GM12864 (cell line): ENCODE measurements at places on chromosomes 3 and 15.

DNA sequence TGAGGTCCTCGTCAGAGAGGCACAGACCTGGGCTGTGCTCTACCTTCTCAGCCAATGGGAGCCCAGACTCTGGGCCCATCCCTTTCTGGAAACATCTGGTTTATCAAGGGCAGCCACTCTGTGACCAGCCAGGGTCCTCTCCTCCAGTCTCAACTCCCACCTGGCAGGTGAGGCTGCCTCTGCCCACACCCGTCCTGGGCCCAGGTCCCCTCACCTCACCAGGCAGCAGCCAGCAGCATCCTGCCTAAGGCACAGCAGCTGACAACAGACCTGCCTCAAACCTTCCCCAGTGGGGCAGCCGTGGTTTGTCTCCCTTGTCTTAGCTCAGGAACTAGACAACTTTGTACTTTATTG lies 8.7 kb upstream of the VIPR1 start:
- DNase-seq, result no peak

DNA sequence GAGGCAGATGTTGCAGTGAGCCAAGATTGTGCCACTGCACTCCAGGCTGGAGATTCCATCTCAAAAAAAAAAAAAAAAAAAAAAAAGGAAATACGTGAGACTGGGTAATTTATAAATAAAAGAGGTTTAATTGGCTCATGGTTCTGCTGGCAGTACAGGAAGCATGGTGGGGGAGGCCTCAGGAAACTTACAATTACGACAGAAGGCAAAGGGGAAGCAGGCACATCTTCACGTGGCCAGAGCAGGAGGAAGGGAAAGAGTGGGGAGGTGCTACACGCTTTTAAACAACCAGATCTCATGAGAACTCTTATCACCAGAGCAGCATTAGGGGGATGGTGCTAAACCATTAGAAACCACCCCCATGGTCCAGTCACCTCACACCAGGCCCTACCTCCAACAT lies 138.2 kb upstream of the IL12A start:
- DNase-seq, result no peak

DNA sequence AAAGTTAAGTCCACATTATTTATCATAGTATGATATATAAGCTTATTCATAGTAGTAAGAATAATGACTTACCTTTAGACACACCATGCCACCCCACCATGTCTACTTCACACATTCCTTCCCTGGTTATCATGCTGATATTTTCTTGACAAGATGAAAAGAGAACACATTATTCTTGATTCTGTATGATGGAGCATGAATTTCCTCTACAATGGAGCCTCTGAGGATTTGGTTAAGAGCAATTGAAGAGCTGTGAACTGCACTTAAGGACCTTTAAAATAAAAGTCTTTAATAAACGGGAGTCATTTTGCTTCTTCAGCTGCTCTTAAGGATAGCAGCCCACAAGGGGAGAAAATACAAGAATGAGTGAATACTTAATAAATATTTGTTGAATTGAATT lies 226.7 kb downstream of the CADM2 start:
- DNase-seq, result no peak

DNA sequence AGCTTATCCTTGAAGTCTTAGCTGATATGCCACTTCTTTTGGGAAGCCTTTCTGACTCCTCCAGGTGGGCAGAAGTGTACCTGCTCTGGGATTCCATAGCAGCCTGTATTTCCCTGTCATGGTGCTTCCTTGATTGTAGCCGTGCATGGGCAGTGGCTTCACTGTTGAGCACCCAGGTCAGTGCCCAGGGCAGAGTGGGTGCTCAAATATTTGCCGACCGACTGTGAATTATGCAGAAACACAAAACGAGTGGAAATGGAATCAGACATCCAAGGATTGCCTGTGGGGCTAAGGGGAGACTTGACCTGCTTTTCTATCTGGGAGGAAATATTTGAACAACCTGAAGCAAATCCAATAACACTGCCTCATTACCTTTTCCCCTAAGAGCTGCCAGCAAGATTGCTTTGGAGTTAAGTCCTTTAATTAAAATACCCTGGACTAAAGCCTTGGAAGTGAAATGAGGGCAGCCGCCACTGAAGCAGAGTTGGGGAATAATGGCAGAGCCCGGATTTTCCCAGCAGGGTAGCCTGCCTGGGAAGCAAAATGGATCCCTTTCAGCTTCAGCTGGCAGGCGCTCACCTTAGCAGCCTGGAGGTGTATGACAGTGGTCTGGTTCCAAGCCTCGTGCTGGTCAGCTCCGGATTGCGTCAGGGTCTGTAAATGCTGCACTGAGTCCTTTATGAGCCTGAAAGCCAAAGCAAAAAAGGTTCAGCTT lies 14.9 kb downstream of the ACOX2 start:
- DNase-seq, result no peak

GRCh38 chr15:77533578-77534430 lies 98.9 kb downstream of the LINGO1 start:
- no peak for DNase-seq

- DNase-seq, result no peak
Observed at GRCh38 chr3:63308072-63308471, 30.0 kb downstream of the SYNPR start.

- DNase-seq, result no peak
Observed at GRCh38 chr3:73378207-73378606, 246.5 kb downstream of the PDZRN3 start.

GRCh38 chr15:68330416-68330815 lies 52.9 kb downstream of the FEM1B start:
- DNase-seq, result no peak

DNA sequence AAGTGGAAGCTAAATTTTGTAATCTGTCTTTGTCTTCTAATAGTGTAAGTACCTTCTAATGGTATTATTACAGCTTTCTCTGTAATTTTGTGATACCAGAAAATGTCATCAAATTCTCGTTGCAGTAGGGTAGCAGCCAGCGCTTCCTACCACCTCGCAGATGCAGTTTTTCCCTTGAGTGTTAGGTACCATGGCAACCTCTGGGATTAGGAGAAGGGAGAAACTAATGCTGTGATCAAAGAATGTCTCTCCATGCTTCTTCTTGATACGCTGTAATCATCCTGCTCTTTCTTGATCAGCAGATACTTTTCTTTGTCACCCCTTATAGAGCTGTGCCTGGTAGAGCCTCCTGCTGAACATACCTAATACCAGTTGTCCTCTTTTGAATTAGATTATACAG lies 27.7 kb downstream of the SRP14 start:
- DNase-seq, result no peak

DNA sequence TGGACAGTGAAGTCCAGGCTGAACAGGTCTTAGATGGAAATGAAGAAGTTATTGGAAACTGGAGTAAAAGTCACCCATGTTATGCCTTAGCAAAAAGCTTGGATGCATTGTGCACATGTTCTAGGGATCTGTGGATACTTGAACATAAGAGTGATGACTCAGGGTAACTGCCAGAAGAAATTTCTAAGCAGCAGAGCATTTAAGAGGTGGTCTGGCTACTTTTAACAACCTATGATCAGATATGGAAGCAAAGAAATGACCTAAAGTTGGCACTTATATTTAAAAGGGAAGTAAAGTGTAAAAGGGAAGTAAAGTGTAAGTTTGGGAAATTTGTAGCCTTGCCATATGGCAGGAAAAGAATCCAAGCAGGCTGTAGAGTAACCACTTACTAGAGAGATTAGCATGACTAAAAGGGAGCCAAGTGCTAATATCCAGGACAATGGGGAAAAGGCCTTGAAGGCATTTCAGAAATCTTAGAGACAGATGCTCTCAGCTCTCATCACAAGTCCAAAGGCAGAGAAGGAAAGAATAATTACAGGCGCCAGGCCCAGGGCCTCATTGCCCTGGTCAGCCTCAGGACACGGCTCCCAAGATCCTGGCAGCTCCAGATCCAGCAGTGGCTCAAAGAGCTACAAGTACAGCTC lies 73.9 kb upstream of the KCNH8 start:
- no peak for DNase-seq

- DNase-seq, result no peak
Observed at GRCh38 chr3:178393146-178393545, 143.1 kb upstream of the KCNMB2 start.

DNA sequence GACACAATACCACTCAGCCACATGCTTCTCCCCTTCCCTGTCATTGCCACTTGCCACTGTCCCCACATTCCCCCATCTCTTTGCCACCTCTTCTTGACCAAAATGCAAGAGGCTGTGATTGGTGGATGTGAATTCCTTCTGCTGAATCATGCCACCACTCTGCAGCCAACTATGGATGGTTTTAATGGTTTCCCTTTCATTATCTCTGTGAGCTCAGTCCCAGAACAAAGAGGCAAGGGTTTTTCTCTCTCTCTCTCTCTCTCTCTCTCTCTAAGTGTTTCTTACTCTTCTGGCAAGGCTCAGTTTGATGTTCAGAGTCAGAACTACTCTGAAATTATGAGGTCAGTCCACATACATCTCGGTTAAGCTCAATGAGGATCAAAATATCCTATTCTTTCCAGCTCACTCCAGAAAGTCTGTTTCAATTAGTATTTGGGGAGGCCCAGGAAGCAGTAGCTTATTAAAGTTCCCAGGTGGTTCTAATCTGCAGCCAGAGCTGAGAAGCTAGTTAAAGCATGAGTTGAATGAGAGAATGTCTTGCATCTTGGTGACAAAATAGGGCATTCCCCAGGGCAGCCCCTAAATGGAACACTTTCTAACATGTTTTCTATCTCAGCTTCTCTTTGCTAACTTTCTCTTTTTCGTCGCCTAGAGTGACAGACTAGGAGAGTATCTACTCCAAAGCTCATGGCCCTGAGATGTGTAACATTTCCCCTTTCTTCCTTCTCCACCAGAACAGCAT lies 8.5 kb upstream of the ILDR1 start:
- no peak for DNase-seq

GRCh38 chr3:158912188-158912587 lies 110.3 kb downstream of the MFSD1 start:
- DNase-seq, result no peak

DNA sequence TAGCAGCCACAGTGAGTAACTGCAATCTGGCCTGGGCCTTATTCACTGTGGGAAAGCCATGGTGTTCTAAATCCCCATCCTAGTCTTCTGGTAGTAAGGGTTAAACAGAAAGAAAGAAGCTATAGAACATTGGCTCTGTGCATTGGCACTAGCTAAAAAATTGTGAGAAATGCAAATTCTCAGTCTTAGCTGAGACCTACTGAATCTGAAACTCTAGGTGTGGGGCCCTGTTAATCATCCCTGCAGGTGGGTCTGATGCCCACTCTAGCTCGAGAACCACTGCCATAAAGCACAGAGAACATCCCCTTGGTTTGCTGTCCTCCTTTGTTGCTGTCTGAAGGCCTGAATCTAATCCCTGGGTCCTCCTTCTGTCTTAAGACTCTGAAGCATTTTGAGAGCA lies 59.3 kb downstream of the MEIS2 start:
- no peak for DNase-seq

DNA sequence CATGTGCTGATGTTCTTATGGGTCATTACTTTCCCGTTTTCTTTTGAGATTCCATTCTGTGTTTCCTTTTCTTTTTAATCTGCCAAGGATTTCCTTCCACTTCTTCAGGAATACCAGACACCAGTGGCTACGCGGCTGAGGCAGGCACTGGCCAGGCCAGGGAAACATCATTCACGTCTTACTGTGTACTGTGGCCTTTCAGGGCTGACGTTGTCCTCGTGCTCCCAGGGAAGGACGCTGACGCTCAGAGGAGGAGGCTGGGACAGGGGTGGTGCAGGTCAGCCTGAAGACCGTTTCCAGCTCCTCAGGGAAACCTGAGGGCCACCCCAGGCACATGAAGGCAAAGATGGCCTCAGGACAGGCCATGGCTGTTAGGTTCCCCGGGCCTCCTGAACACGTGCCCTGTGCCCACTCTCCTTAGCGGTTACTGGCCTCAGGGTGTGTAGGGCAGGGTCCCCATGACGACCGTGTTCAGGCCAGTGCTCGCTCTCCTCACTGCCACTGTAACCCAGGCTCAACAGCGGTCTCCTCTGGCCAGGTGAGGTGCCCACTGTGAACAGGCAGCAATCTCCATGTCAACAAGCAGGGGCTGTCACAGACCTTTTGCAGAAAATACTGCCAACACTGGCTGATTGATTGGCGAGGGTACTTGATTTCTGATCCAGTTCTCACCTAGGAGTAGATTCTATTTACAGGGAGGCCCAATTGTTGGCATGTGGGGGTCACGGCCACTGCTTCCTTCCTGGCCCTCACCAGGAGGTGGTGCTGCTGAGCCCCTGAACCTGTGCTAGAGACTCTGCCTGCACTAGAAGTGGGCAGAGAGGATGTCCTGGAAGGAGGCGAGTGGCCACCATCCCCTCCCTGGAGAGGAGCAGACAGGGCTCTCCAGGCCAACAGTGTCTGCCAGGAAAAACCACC lies 169.5 kb downstream of the ATP10A start:
- DNase-seq, result no peak

DNA sequence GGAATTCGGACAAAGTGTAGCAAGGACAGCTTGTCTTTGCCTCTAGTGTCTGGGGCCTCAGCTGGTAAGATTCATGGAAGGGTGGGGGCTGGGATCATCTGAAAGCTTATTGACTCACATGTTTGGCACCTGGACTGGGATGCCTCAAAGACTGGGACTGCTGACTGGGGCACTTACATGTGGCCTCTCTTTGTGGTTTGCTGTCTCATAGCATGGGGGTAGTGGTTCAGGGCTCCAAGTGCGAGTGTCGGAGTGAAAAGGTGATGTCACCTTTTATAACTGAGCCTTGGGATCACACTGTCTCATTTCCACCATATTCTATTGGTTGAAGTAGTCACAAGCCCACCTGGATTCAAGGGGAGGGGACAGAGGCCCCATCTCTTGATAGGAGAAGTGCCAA lies 6.8 kb downstream of the MFSD1 start:
- DNase-seq, result no peak
